ENCODE measurements at places on chromosomes 7 and 10. TPM values are rescaled to one million over a fixed set of nuclear protein-coding genes. Genes with fewer than 3 reads are reported as not detected.
A peak's percentile ranks its signal among the peaks of the same experiment; 100 is the strongest.

- no peaks in the 10 kb centered on the region for H3K27me3 ChIP-seq
- DNase-seq: peak; percentile 56
- peak overlapping the region; percentile 33 for H3K4me3 ChIP-seq
These were observed 212.4 kb downstream of the CCSER2 start for GRCh38 chr10:84540617-84541288.

DNA sequence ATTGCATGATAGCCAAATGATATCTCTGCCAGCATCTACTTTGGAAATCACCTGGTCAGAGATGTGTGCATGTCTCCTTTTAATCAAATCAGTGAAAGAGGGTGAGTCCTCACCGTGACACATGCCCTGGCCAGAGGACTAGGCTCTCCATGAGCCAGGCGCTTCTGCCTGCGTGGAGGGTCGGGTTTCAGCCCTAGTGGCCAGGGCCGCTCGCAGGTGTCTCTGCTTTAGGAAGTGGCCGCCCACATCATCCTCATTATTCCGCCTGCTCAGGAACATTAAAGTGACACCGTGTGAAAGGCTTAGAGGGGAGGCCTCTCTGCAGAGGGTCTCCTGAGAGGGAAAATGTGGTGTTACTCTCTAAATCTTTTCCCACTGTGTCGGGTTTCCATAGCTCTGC lies 173.6 kb upstream of the PRKCQ start:
- H3K27ac ChIP-seq: no peak overlapping the region
- no peaks in the 10 kb centered on the region for H3K4me1 ChIP-seq
- no peaks in the 10 kb centered on the region for H3K36me3 ChIP-seq
- H3K4me3 ChIP-seq: no peak overlapping the region
- no peak for DNase-seq

DNA sequence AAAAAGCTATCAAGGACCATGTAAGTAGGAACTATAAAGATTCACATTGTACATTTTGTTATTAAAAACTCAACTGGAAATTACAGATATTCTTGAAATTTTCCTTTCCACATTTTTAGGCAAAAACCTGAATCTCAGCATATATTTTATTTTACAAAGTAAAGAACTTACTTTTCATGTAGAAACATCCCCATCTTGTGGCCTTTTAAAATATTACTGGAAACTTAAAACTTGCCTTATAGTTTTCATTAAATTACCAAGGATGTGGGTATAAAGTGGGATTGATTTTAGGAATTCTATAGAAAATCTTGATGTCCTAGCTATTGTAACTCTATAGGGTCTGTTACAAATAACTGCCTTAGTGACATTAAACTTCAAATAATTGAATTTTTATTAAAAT lies 10.6 kb downstream of the DBF4 start:
- DNase-seq: no peak
- no peaks in the 10 kb centered on the region for H3K36me3 ChIP-seq
- no peak overlapping the region for H3K27ac ChIP-seq
- no peaks in the 10 kb centered on the region for H3K4me1 ChIP-seq
- H3K27me3 ChIP-seq: no peaks in the 10 kb centered on the region

Gene EIF4EBP2
- total RNA-seq: 54.6 TPM

Gene ASZ1
- total RNA-seq: not detected

Data from upper lobe of left lung (tissue), 6 donors.